ENCODE measurements at places on chromosomes 12 and 14. TPM values are rescaled to one million over a fixed set of nuclear protein-coding genes. Genes with fewer than 3 reads are reported as not detected.

The PTHLH gene
- total RNA-seq: 6.8 TPM

The SVOP gene
- not detected for total RNA-seq

The VCPKMT gene
- 4.7 TPM for total RNA-seq

The RNASE3 gene
- not detected for total RNA-seq

- H3K27ac ChIP-seq: no peak overlapping the region
- H3K27me3 ChIP-seq: peaks cover 78% of the 10 kb centered on the region
- H3K4me1 ChIP-seq: peaks cover 13% of the 10 kb centered on the region
- no peak for DNase-seq
- no peaks in the 10 kb centered on the region for H3K36me3 ChIP-seq
Measured at GRCh38 chr12:49541911-49542505, 3.2 kb downstream of the KCNH3 start.

DNA sequence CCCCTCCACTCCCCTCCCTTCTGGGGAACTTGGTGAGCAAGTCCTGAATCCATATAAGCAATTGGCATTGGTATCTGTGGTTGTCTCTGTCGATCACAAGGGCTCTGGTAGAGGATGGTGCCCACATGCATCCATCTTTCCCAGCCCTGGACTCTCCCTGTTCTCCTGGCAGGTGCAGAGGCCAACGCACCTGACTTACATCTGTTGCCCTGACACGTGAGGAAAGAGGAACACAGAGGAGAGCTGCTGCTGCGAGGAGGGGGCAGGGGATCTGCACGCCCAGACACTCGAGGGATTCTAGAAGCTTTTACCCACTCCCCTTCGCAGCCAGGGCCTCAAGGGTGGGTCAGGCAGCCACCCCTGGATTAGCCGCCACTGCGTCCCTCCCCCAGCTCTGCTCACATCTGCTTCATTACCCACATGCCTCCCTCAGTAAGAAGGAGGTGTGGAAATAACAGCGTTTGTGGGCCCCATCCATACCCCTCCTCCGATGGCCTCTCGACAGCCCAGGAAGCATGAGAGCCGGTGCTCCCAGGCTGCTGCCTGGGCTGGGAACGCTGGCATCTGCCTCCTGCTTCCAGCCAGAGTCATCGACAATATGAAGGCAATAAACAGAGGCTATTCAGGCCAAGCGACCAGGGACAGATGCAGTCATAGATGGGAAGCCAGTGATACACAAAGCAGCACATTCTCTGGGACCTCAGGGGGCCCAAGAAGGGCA, 56.5 kb downstream of the KDM2B start:
- DNase-seq: no peak
- no peak overlapping the region for H3K4me3 ChIP-seq
- H3K27me3 ChIP-seq: no peaks in the 10 kb centered on the region
- peaks cover 15% of the 10 kb centered on the region for H3K36me3 ChIP-seq
- no peak overlapping the region for H3K27ac ChIP-seq

DNA sequence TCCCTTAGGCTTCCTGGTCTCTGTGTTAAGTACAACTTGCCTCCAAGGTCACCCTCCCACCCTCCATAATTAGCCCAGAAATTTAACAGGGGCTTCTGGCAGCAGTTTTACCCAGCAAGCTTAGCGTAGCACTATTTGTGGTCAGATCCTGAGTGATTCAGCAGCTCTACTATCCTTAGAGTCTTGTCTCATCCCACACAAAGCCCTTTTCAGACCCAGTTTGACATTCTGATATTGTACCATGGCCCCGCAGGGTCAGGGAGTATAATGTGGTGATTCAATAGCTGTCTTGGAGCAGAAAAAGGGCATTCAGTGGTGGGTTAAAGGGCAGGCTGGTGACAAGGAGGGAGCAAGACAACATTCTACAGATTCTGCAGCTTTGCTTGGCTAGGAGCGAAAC, 153.8 kb upstream of the DDHD1 start:
- H3K27me3 ChIP-seq: no peaks in the 10 kb centered on the region
- H3K27ac ChIP-seq: peak overlapping the region; percentile 74
- DNase-seq: no peak

- H3K4me1 ChIP-seq: no peaks in the 10 kb centered on the region
- H3K36me3 ChIP-seq: no peaks in the 10 kb centered on the region
- no peaks in the 10 kb centered on the region for H3K27me3 ChIP-seq
- no peak for DNase-seq
- H3K4me3 ChIP-seq: no peak overlapping the region
Measured at GRCh38 chr12:78185109-78185508, 354.4 kb downstream of the NAV3 start.

DNA sequence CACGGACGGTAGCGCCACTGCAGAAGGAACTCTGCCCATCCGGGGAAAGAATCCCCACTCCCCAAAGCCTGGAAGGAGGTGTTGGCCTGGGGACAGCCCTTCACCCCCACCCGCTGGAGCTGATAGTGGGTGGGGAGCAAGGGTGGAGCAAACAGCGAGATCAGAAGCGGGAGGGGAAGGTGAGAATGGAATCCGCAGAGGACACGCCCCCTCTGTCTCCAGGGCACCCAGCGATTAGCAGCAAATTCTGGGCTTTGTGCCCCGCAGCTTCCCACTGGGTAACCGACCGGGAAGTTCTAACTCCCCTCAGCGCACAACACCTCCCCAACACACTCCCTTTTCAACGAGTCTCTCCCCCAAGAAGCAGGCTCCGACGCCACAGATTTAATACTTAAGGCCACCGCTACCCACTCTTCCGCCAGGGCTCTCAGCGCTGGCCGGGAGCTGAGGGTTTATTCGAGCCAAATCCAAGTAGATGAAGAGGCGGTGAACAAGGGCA, 1.4 kb downstream of the SLC25A29 start:
- H3K4me1 ChIP-seq: peaks cover 20% of the 10 kb centered on the region
- peak overlapping the region; percentile 80 for H3K4me3 ChIP-seq
- peak overlapping the region; percentile 93 for H3K27ac ChIP-seq
- H3K36me3 ChIP-seq: no peaks in the 10 kb centered on the region

- no peaks in the 10 kb centered on the region for H3K36me3 ChIP-seq
- no peak overlapping the region for H3K4me3 ChIP-seq
Measured at GRCh38 chr14:96978525-96979272, 181.5 kb downstream of the VRK1 start.

DNA sequence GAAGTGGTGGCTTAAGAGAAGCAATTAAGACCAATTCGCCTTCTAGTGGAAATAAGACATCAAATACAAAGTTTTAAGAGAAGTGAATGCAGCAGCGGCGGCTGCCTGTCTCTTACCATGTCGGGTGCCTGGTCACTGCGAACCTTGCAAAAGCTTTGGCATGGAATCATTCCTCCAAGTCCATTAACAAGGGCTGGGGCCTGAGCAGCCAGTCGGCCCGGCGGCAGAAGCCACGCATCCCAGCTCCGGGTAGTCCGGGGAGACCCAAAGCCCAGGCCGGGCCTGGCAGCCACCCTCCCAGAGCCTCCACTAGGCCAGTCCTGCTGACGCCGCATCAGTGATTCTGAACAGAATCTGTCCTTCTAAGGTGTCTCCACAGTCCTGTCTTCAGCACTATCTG, 321.0 kb downstream of the TMEM121 start:
- no peaks in the 10 kb centered on the region for H3K36me3 ChIP-seq
- H3K27me3 ChIP-seq: no peaks in the 10 kb centered on the region
- H3K4me3 ChIP-seq: no peak overlapping the region
- no peaks in the 10 kb centered on the region for H3K4me1 ChIP-seq

DNA sequence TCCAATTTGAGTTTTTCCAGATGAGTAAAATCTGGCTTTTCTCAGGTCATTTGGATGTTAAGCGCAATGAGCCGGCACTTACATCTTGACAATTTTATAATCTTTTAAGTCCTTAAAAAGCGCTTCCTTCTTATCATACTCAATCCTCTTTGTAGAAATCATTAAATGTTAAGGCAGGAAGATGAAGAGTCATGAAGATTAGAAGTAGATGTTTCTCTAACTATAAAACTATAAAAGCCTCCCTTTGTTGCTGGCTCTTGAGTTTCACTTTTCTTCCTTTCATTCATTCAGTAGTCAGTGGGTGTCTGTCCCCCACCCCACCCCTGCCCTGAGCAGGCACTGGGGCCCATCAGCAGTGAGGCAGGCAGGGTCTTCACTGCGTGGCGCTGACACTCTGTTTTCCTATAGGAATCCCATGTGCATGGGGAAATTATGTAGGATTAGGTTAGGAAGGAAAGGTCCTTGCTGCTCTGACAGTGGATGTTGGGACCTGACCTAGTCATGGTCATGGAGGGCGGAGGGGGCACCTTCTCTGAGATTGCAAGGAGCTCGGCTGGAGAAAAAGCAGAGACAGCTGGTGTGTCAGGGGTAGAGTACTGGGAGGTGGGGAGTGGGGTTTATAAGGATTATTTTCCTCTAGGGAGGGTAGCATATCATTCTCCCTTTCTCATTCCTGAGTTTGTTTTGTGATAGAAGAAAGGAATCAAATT, 65.8 kb downstream of the CCDC92 start:
- H3K27me3 ChIP-seq: peaks cover under 1% of the 10 kb centered on the region
- DNase-seq: no peak
- no peaks in the 10 kb centered on the region for H3K36me3 ChIP-seq

GRCh38 chr12:121114019-121114639, 18.5 kb upstream of the P2RX7 start:
- H3K27me3 ChIP-seq: no peaks in the 10 kb centered on the region
- H3K27ac ChIP-seq: no peak overlapping the region
- no peaks in the 10 kb centered on the region for H3K4me1 ChIP-seq
- H3K4me3 ChIP-seq: no peak overlapping the region

DNA sequence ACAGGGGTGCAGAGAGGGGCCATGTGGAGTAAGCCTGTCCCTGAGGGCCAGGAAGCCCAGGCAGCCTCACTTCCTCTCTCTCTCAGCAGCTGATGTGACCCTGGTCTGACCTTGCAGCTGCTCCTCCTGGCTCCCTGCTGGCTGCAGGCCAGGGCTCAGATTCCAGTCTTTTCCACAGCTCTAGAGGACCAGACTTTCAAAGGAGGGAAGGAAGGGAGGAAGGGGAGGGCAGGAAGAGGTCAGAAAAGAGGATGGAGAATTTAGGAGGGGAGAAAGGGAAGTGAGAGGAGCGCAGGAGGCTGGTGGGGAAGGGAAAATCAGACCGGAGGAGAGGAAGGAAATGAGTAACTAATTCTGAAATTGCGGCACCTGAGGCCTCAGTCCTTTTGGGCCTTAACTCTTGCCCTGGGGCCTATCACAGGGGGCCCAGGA, 40.9 kb upstream of the VASH1 start:
- no peak for DNase-seq
- H3K4me1 ChIP-seq: no peaks in the 10 kb centered on the region
- H3K4me3 ChIP-seq: no peak overlapping the region

Data from tibial nerve (tissue), 4 donors.